Esophagus squamous epithelium (tissue), 5 donors: ENCODE measurements at places on chromosomes 2 and 18. TPM values are rescaled to one million over a fixed set of nuclear protein-coding genes. Genes with fewer than 3 reads are reported as not detected.

Gene REG3A
- not detected for total RNA-seq

Gene CNTNAP5
- not detected for total RNA-seq

DNA sequence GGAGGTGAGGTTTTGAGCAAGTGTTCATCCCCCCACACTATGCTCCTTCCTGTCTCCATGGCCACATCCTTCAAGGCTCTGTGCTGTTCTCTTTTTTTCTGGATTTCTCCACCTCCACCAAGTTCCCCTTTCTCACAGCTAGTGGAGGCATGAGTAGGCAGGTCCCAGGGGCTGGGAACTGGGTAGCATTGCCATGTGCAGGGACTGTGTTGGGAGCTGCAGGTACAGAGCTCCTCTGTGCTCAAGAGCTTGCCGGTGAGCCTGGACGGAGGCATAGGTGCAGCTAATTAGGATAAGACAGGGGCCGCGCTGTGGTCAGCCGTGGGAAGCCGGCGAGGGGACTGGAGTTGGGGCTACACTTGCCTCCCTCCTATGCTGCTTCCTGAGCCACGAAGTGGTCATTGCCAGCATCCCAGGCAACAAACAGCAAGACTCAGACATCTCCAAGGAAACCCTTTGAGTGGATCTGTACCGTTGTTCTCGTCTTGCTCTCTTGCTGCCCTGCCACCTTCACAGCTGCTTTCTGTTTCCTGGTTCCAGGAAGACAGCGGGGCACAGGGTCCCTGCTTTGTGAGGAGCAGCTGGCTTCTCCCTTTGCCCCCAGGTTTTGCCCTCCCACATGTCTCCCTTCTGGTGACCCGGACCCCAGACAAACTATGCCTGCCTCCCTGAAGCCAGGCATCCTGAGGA lies 36.9 kb downstream of the ATOH8 start:
- no peaks in the 10 kb centered on the region for H3K27me3 ChIP-seq
- peaks cover 5% of the 10 kb centered on the region for H3K36me3 ChIP-seq
- H3K4me1 ChIP-seq = peaks cover 53% of the 10 kb centered on the region
- no peak for DNase-seq
- no peak overlapping the region for H3K27ac ChIP-seq

- no peaks in the 10 kb centered on the region for H3K27me3 ChIP-seq
- H3K36me3 ChIP-seq = no peaks in the 10 kb centered on the region
- no peak for DNase-seq
- H3K4me3 ChIP-seq = no peak overlapping the region
- no peaks in the 10 kb centered on the region for H3K4me1 ChIP-seq
- no peak overlapping the region for H3K27ac ChIP-seq
Observed at GRCh38 chr2:134234535-134234934, 19.3 kb upstream of the MGAT5 start.

Gene ABCB11
- total RNA-seq = not detected
